ENCODE measurements at places on chromosomes 16 and 17.

- no peak for DNase-seq
Measured at GRCh38 chr16:73275024-73275423, 227.1 kb upstream of the ZFHX3 start.

DNA sequence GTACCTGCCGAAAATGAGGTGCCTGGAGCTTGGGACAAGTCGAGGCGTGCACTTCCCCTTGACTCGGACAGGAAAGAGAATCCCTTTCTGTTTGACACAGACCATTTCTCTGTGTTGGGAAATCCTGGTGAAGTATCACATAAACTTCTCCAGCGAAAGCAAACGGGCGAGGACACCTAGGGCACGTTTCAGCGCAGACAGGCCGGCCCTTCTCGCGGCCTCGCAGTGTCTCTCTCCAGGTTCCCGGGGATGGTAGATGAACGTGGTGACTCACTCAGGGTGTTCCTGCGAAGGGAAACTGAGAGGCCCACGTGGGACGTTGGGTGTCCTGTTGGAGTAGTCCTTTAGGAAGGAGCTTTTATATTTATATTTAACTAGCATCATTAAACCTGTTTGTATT, 36.3 kb upstream of the ZNF750 start:
- no peak for DNase-seq

GRCh38 chr16:64269756-64270155, 852.1 kb downstream of the CDH11 start:
- DNase-seq, result no peak

- DNase-seq, result no peak
Measured at GRCh38 chr17:33371377-33371776, 78.3 kb upstream of the ASIC2 start.

- no peak for DNase-seq
Measured at GRCh38 chr16:2464333-2464732, 4.4 kb downstream of the TEDC2 start.

- peak; percentile 33 for DNase-seq
Measured at GRCh38 chr16:89325861-89326471, 108.5 kb downstream of the ZNF778 start.

- DNase-seq, result peak; percentile 70
Measured at GRCh38 chr17:39653662-39654331, 11.4 kb upstream of the TCAP start.

DNA sequence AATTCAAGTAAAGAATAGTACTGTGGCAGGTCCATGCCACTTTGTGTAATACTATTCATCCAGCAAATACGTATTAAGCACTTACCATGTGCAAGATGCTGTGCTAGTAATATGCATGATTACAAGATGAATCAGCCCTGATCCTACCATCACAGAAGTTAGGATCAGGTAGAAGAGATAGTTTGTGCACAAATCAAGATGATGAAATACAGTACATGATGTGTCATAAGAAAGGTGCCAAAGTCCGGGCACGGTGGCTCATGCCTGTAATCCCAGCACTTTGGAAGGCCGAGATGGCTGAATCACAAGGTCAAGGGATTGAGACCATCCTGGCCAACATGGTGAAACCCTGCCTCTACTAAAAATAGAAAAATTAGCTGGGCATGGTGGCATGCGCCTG, 10.9 kb downstream of the COG4 start:
- DNase-seq, result no peak

GRCh38 chr16:82609140-82609539, 17.6 kb upstream of the CDH13 start:
- no peak for DNase-seq

DNA sequence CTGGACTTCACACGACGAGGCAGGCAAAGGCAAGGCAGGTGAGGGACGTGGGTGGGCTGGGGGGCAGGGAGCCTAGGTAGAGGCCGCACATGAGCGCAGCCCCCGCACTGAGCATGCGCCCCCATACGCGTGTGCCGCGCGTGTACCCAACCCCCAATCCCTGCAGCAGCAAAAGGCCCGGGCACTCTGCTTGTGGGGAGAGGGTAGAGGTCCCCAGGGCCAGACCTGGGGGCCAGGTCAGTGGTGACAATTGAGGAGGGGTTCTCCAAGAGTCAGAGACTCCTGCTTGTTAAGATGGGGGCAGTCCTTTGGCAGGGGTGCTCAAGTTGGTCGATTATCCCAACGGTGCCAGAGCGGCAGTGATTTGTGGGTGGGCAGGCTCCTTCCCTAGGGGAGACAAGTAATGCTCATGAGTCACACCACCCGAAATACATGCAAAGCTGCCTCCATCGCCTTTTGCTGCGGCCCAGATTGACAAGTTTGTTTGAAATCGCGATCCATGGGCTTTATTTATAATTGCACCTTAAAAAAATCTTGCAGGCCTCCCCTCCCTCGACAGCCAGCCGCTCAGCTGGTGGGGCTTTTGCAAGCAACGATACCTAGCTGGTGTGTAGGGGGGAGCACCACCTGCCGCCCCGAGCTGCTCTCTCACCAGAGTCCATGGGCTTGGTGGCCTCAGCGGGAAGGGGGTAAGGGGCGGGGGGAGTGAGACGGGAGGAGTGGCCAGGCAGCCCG, 1.1 kb upstream of the GIT1 start:
- peak; percentile 74 for DNase-seq

DNA sequence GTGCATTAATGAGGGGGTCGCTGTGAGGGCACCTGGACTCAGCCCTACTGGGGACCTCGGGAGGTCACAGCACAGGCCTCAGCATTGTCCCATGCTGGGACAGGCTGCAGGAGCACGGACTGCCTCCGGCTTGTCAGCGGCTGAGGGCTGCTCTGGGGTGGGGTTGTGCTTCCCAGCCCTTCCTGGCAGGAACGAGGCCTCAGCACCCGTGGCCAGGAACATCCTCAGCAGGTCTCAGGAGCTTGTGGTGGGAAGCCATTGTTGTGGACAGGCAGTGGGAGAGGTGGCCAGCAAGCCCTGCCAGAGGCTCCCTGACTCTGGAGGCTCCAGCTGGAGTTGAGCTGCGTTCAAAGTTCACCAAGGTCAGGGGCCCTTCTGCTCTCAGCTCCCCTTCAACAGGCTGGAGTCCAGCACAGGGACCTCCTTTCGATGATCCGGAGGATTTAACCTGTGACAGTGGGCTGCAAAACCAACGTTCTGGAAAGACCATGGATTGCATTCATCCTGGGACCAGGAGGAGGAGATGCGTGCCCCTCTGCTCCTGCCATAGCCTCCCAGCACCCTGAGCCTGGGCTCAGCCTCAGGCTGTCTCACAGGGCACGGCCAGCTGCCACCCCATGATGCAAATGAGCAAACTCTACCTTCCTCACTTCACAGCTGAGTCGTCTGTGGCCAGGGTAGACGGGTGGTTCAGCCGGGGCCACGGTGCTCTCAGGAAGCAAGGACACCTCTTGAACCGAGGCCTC, 32.6 kb downstream of the FOXL1 start:
- DNase-seq, result no peak

GRCh38 chr17:72363089-72363610, 242.3 kb downstream of the SOX9 start:
- DNase-seq, result no peak

DNA sequence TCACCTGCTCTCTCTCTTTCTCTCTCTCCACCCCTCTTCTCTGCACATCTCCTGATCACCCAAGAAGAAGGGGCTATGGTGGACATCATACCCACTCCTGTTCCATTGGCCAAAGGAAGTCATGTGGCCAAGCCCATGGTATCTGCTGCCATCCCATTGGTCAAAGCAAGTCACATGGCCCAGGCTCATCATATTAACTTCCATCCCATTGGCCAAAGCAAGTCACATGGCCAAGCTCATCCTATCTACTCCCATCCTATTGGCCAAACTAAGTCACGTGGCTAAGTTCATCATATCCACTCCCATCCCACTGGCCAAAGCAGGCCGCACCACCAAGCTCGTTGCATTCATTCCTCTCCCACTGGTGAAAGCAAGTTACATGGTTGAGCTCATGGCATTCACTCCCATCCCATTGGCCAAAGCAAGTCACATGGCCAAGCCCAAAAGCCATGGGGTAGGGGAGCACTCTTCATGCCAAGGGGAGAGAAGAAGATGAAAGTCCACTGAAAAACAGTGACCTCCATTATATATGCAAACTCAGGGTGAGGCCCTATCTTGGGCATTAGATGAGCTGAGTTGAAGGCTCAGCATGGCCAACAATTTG, 29.2 kb downstream of the SNX20 start:
- DNase-seq, result no peak

DNA sequence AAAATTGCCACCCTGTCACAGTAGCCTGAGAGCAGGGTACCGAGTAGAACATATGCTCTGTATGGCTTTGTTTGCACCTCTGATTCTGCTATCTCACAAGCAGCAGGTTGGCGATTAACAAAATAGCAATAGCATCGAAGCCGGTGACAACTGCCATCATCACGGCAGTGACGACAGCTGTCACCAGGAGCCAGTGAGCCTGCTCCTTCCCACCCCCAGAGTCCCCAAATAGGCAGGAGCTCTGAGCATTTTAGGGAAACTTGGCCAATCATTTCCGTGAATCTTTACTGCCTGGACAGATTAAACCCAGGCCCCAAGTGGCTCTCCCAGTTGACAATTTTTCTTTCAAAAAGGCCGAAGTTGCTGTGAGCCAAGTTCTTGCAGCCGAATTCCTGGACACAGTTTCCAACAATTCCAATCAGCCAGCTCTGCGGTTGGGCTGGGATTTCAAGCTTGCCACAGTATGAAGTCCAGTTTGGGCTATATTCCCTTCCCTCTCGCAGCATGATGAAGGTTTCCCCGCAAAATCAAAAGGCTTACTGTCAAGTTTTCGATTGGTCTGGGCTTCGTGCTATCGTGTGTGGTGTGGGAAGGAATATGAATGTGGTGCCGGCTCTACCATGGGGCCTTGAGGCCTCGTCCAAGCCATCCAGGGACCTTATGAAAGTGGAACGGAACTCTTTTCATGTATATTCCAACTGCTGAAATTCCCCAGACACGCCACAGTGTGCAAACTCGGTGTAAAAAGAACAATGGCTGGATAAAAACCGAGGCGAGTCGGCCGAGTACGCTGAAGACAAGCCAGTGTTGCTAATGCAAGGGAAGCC, 186.6 kb downstream of the C16orf78 start:
- no peak for DNase-seq

- no peak for DNase-seq
Measured at GRCh38 chr16:79006206-79006605, 594.3 kb downstream of the MAF start.

DNA sequence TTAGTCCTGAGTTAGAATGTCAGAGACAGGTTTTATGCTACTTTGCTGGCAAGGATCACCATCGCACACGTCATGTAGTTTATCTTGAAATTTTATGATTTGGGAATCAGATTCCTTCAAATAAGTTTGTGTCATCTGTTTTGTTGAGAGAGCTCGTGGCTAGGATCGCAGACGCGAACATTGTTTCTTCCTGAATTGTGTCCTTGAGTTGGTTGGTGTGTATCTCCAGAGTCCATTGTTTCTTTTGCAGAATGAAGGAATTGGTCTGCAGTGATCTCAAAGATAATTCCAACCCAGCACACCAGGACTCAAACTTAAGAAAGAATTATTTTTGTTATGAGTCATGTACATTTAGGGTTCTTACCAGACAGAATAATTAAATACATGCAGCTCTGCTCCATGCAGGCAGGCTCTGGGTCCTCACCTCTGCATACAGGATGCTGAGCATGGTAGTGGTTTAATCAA, 51.6 kb downstream of the PRKCA start:
- DNase-seq, result no peak

DNA sequence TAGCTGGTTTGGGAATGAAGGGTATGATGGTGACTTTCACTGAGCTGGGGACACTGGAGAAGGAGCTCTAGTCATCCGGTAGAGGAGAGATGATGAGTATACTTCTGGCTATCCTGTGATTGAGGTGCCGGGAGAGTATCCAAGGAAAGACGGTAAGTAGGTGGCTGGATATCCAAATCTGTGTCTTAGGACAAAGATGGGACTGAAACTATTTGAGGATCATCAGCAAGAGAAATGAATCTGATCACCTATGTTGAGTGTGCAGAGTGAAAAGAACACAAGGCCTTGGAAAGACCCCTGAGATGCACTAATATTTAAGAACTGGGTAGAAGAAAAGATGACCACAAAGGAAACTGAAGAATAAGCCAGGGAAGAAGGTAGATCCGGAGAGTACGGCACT, 1.0 kb downstream of the NACA2 start:
- DNase-seq, result no peak

- DNase-seq, result no peak
Measured at GRCh38 chr17:9771465-9771864, 19.9 kb downstream of the DHRS7C start.

DNA sequence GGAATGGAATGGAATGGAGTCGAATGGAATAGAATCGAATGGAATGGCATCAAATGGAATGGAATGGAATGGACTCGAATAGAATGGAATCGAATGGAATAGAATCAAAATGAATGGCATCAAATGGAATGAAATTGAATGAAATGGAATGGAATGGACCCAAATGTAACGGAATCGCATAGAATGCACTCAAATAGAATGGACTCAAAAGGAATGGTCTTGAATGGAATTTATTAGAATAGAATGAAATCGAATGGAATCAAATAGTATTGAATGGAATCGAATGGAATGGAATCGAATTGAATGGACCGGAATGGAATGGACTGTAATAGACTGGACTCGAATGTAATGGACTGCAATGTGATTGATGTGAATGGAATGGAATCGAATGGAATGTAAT, 501.4 kb upstream of the WSB1 start:
- DNase-seq, result no peak

GRCh38 chr17:34797720-34798119, 163.5 kb downstream of the CCT6B start:
- no peak for DNase-seq

GRCh38 chr17:17636272-17636885, 44.9 kb upstream of the PEMT start:
- no peak for DNase-seq

- DNase-seq, result no peak
Measured at GRCh38 chr16:29925105-29925756, 795 bp downstream of the KCTD13 start.

DNA sequence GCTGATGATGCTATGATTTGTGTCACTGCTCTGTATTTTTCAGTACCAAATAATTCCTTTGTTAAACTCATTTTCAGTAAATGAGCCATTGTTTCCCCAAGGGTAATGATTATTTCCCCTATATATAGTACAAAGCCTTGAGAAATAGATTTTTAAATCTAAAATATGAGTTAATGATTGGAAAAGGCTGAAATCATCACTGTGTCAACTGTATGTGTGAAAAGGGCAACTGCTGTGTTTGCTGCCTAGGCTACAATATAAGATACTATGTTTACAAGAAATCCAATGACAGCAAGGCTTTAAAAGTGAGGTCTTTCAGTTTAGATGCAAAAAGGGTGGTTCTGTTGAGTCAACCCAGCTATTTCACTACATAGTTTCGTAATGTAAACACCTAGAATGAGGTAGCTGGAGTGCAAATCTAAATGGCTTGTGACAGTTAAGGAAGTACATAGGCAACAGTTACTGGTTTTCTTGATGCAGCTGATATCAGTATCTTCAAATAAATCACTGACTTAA, 15.3 kb downstream of the NLK start:
- no peak for DNase-seq

DNA sequence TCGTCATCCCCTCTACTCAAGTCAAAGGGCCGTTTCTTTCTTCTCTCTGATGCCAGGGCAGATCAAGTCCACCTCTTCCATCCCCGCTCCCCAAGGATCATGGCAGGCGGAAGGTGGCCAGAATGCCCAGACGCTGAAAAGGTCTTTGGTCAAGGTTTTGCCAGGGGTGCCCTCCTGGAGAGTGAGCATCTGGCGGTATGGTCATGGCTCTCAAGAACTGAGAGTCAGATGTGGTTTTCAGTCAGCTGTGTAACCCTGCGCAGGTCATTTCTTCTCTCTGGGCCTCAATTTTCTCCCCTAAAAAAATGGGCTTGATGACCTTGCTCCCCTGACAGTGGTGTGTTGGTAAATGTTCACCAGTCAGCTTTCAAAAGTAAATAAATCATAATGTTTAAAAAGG, 12.4 kb downstream of the FOXN1 start:
- no peak for DNase-seq

GRCh38 chr16:12323007-12323758, 346.6 kb downstream of the SNX29 start:
- DNase-seq, result no peak
